Stimulated activated CD8-positive, alpha-beta memory T cell treated with anti-CD3 and anti-CD28 coated beads, Interleukin-7, amount 100 ng/mL, for 24 hours (primary cell): ENCODE measurements at places on chromosomes 2 and 18.

GRCh38 chr2:219638948-219639755 lies 11.7 kb downstream of the SLC4A3 start:
- DNase-seq, result no peak

GRCh38 chr2:131366643-131367042 lies 2.7 kb upstream of the RAB6D start:
- no peak for DNase-seq

DNA sequence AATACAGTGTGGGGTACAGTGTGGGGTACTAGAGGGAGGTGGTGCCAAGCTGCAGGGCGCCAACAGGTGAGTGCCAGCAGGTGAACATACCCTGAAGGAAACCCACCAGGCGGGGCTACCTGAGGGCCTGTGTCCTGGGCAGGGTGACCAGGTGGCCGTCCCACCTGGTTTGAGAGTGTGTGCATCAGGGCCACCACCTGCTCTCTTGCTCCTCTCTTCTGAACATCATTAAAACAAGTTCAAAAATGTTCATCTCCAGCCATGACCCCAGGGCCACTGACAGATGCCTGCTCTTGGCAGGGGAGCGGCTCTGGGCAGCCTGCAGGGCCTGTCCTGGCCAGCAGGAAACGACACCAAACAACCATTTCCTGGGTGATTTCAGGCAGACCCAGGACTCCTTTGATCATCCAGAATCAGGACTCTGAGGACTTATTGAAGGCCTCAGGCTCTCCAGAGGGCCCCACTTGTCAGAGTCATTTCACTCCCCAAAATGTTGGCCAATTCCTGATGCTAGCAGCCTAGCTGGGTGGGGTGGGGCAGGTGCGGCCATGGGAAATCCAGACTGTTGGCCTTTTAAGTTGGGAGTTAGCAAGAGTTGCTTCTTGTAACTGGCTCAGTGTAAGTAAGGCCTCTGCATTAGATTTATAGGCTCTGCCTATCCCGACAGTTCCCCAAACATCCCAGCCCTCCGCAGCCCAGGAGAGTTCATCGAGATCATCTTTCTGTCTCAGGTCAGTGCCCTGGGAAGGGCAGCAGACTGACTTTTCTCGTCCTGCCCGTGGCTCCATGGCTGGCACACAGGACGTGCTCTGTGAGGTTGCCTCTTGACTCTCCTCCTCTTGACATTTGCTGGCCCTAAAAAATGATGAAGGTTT lies 111.5 kb upstream of the ZNF236 start:
- DNase-seq, result no peak

GRCh38 chr2:208195531-208195930 lies 5.7 kb upstream of the C2orf80 start:
- DNase-seq, result no peak

DNA sequence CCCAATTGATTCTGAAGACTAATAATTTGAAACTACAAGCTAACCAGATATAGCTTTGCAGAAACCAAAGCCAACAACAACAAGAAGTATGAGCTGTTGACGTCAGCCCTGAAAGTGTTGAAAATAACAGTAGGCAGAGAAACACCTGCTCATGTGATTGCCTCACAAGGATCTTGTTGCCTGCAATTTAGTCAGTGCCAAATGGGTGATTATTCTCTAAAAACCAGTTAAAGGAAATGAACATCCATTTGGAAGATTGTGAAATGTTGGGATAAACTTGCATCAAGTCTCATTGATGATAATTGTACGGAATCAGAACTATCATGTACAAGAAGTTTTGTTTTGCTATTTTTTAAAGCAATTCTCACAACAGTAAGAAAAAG lies 2.8 kb downstream of the CYTIP start:
- DNase-seq, result no peak
